ENCODE measurements at places on chromosomes 16 and 17.

DNA sequence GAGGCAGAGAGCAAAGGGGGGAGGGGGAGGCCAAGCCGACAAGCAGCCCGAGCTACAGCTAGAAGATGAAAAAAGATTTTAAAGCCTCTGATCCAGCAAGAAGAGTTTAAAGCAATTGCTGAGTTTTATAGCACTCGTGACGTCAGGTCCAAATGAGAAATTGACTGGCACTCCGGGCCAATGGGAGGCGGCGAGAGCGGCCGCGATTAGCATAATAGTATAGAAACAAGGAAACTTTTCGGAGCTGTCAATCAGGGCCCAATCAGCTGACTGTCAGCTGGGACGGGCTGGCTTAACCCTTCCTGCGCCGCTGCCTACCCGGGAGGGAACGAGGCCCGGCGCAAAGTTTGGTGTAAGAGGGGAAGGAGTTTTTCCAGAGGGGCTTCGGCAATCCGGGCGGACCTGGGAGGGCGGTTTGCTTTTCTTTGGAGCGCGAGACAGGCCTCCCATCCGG lies at the start of gene MAF:
MAF (minus strand) TSS at position 100 of the 454 bp plus-strand sequence. CDS start 835 bp downstream, outside the sequence.
- peak; percentile 75 for DNase-seq

GRCh38 chr16:53726625-53727024 lies 22.7 kb downstream of the FTO start:
- DNase-seq = no peak

DNA sequence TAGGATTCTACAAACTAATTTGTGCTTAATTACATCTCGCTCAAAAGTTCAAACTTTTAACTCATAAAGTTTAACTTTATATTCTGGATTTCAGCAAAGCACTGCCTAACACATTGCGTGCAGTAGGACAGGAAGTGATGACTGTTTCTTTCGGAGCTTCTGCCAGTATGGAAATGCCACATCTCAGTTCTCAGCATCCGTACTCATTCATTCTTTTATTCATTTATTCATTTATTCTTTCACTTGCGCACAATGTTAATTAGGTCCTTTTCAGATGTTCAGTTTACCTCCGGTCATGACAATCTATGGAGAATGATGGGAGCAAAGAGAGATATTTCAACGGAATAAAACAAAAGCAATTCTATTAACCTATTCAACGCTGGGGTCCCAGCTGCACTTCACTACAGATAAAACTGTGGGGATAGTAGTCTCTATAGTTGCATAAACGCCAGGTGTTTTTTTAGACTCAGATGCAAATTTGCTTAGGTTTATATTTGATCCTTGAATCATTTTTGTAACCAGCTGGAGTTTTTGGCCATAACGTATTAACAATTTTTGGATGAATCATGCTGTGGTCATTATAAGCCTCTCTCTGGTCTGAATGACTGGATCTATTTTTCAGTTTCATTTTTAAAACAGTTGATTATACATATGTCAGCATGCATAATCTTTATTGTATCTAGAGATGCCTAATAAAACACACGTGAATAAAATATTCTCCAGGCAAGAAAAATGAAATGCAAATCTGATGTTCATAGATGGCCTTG lies 143.9 kb downstream of the KCNJ2 start:
- DNase-seq = no peak

DNA sequence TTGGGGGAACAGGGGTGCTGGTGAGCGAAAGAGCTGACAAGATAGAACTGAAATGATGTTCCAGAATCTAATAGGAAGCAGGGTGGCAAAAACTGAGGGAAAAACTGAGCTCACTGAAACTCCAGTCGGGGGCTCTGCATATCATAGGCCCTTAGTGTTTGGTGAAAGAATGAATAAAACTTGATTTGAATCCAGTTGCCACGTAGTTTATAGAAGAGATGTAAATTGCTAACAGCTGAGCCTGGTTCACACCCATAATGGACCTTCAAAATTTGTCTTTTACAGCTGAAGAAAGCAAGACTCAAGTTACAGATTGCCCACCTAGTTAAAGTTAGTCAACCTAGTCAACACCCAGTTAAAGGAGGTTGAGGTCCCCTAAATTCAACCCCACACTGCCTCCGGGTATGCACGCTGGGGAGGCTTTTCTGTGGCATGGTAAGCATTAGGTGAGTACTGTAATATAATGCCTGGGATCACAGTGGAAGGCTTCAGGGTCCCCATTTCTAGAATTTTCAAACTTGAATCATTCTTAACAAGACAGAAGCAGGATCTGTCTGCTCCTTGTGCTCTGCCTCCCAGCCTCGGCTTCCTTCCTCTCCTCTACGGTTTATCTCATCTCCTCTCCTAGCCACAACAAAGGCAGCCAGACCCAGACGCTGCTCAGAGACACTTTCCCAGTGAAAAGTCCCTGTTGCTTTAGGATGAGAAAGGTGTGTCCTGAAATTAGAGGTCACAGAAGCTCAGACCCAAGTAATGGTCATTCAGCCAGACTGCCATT lies 26.9 kb upstream of the SUPT4H1 start:
- DNase-seq = peak; percentile 31

- DNase-seq = no peak
These were observed at the start of gene NHERF2 for GRCh38 chr16:2026461-2027023. Gene NHERF2, plus strand, starts transcription at chr16:2026902. Its CDS starts 104 bp downstream, at chr16:2027006.

DNA sequence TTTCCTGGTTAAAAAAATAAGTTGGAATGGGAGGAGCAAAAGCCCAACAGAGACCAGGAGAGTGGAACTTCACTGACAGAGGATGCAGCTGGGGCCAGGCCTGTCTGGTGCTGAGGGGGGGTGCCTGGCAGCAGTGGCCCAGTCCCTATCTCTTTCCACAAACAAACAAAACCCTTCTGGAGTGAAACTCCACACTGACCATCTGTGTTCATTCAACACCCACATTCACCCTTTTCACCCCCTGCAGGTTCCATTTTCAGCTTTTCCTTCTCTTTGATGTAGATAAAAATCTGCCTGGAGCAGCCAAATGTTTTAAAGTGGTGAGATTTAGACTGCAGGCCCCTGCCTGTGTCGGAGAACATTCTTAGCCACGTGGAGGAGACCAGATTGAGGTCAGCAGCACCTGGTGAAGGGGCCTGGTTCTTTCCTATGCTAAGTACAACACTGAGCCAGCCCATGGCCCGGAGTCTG lies 161.4 kb upstream of the CDH11 start:
- no peak for DNase-seq

GRCh38 chr17:82917699-82918345 lies 78.0 kb upstream of the ZNF750 start:
- DNase-seq = peak; percentile 51

DNA sequence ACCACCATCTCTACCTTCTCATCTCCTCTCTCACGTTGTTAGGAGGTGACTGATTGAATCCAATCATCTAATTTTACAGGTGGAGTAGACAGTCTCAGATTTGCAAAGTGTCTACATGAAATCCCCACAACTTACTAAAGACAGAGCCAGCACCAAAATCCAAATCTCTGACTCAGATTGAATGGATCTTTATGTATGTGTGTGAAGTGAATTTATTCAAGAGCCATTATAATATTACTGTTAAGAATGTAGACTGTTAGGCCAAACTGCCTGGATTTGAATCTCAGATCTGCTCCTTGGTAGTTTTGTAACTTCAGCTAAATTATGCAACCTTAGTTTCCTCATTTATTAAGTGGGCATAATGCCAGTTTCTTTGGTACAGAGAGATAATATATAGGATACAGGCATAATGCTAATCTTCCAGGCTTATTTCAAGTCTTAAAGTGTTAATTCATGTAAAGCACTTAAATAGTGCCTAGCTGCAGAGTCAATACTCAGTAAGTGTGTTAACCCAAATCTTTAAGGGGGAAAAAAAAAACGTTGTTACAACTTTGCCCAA lies 12.7 kb downstream of the CNEP1R1 start:
- DNase-seq = no peak

DNA sequence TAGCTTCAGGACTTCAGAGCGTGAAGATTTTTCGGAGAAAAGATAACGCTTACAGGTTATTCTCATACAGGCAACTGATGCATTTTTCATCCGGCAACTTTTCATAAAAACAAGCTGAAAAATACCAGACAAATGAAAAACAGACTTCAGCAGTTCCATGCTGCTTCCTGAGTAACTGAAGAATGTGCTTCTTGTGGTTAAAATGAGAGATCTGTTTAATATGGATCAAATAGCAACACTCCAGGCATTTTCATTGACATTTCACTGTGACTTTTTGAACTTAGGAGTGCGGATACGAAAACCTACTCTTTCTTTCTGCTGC lies 705 bp upstream of the PITPNC1 start:
- DNase-seq = no peak

GRCh38 chr17:30517786-30518185 lies 40.6 kb downstream of the GOSR1 start:
- DNase-seq = no peak

DNA sequence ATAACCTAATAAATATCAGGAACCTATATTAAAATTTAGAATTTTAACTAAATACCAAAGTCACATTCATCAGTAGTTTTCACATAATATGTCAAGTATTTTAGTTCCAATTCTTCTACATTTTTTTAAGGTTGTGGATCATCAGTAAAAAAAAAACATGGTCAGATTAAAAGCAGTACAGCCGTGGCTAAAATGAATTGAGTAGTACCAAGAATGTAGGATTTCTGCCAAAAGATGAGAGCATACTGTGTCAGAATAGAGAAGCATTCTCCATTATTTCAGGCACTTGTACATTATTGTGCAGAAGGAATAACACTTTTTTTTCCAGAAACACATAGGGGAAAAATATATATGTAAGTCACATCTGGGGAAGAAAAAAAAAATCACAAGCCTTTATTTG lies 1176.1 kb downstream of the CDH11 start:
- DNase-seq = no peak

DNA sequence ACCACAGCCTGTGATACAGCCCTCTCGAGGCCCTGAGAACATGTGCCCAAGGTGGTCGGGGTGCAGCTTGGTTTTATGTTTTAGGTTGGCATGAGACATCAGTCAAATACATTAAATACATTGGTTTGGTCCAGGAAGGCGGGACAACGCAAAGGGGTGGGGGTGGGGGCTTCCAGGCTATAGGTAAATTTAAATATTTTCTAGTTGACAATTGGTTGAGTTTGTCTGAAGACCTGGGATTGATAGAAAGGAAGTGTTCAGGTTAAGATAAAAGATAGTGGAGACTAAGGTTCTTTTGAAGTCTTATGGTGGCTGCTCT lies 1.2 kb upstream of the ZKSCAN2 start:
- peak; percentile 19 for DNase-seq

- DNase-seq = no peak
These were observed at the start of gene ADAM11 for GRCh38 chr17:44758414-44759085. Gene ADAM11, plus strand, starts transcription at chr17:44758988. Its CDS starts 212 bp downstream, at chr17:44759200.

- no peak for DNase-seq
These were observed 40.0 kb upstream of the ENDOV start for GRCh38 chr17:80374732-80375585.

GRCh38 chr17:36525888-36526287 lies 8.8 kb downstream of the MYO19 start:
- DNase-seq = no peak

DNA sequence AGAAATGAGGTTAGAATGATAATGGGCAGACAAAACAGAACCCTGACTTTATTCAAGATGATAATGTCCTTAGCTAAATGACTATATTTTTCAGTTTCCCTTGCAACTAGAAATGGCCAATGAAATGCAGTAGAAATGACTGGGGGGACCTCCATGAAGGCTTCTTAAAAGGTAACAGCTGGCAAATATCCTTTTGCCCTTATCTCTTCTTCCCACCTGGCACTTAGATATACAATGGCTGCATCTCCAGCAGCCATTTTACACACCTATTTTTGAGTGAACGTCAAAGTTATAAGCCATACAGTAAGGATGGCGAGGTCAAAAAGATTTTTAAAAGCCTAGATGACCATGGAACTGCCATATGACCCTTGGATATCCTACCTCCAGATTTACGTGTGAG lies 39.9 kb downstream of the USP32 start:
- no peak for DNase-seq

- DNase-seq = no peak
These were observed 6.4 kb downstream of the ZFPM1 start for GRCh38 chr16:88459366-88460073.

DNA sequence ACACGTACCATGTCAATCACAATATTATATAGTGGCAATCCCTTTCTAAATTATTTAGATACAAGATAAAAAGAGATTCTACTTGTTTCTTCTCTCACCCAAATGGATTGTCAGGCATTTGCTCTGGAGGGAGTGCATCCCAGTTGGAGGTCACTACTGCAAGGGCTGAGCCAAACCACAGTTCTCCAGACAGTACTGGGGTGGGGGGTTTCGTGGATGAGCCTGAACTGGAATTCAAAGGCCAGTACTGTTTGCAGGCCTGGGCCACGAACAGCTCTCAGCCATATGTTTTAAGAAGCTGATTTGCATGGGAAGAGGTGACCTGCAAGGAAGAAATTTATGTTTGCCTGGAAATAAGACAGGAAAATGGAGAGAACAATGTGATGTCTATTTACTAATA lies 314.9 kb downstream of the PMP22 start:
- DNase-seq = no peak

DNA sequence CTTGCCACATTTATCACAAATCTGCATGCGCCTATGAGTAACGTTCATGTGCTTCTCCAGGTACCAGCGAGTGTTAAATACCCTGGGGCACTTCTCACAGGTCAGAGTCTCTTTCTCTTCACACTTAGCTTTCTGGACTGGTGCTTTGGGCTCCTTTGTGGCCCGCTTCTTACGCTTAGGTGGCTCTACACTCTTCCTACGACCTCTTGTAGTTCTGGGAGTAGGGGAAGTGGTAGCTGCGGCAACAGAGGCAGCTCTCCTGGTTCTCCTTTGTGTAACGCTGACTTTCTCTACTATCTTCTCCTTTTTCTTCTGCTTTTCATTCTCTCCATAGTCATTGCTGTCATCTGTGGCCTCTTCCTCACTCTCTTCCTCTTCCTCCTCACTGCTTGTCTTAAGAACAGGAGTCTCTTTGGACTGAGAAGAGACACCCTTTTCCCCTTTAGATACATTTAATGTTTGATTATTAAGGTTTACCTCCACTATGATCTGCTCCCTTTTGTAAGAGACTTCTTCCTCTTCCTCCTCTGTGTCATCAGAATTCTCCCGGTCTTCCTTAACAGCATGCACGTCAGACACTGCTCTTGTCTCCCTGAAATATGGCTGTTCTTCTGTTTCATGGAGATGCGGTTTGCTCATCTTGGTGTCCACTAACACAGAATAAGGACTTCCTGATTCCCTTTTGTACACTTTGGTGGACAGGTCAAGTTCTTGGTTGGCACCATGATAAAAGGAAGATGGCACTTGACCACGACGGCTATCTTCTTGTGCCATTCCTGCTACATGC lies 45.0 kb downstream of the ZNF652 start:
- DNase-seq = no peak

- DNase-seq = no peak
These were observed 722.0 kb downstream of the KCNJ2 start for GRCh38 chr17:70891306-70891705.

DNA sequence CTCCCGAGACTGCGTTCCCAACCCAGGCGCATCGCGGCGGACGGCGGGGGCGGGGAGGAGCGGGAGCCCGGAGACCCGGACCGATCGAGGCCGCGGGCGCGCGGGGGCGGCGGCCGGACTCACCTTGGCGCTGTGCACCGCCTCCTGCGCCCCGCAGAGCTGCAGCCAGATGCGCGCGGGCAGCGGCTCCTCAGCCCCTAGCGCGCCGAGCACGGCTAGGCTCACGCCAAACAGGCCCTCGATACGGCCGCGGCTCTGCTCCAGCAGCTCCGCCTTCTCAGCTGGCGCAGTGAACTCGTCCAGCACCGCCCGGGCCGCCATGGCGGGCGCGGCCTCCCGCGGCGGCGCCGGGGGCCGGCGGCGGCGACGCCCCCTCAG lies 339 bp downstream of the N4BP1 start:
- no peak for DNase-seq

- no peak for DNase-seq
These were observed 334.7 kb downstream of the SOX9 start for GRCh38 chr17:72455562-72455961.

- no peak for DNase-seq
These were observed 10.1 kb downstream of the CORO6 start for GRCh38 chr17:29612404-29613280.

Measured in CD8-positive, alpha-beta T cell (primary cell).